ENCODE measurements at places on chromosomes 2 and 18. TPM values are rescaled to one million over a fixed set of nuclear protein-coding genes. Genes with fewer than 3 reads are reported as not detected.

DNA sequence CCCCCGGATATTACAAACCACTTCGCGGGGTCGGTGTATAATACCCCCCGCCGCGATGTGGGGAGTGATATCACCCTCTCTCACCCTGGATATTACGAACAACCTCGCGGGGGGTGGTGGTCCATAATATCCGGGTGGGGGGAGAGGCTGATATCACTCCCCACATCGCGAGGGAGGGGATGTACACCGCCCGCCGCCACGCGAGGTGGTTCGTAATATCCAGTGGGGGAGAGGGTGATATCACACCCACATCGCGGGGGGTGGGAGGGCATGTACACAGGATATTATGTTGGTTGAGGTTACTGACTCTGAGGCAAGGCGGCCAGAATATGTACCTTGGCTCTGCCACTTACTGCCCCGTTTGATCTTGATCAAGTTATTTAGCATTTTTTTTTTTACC lies 14.8 kb upstream of the CWC22 start:
- no peak overlapping the region for H3K27ac ChIP-seq
- peaks cover 4% of the 10 kb centered on the region for H3K27me3 ChIP-seq
- no peak overlapping the region for H3K4me3 ChIP-seq
- DNase-seq, result no peak
- no peaks in the 10 kb centered on the region for H3K4me1 ChIP-seq

DNA sequence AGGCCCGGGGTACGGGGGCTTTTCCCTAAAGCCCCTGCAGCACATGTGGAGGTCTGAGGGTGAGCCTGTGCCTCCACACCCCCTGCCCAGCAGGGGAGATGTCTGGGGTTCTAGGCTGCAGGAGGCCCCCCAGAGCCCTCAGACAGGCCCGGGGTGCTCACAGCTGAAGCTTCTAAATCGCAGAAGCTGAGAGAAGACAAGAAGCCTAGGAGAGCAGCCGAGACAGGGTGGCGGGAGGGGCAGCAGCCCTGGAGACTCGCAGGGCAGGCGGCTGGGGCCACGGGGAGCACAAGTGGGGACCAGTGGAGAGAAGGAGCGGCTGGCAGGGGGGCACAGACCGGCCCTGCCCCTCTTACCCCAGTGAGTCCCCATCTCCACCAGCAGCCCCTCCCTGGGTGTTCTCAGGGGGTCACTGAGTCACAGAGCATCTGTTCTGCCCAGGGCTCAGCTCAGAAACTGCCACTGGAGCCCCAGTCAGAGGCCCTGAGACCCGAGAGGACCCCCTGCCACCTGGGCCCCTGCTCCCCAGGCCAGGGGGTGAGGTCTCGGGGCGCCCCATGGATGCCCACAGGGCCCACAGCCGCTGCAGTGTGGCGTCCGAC lies 26.1 kb downstream of the GPC1 start:
- DNase-seq, result no peak
- no peaks in the 10 kb centered on the region for H3K4me1 ChIP-seq
- H3K4me3 ChIP-seq, result no peak overlapping the region

DNA sequence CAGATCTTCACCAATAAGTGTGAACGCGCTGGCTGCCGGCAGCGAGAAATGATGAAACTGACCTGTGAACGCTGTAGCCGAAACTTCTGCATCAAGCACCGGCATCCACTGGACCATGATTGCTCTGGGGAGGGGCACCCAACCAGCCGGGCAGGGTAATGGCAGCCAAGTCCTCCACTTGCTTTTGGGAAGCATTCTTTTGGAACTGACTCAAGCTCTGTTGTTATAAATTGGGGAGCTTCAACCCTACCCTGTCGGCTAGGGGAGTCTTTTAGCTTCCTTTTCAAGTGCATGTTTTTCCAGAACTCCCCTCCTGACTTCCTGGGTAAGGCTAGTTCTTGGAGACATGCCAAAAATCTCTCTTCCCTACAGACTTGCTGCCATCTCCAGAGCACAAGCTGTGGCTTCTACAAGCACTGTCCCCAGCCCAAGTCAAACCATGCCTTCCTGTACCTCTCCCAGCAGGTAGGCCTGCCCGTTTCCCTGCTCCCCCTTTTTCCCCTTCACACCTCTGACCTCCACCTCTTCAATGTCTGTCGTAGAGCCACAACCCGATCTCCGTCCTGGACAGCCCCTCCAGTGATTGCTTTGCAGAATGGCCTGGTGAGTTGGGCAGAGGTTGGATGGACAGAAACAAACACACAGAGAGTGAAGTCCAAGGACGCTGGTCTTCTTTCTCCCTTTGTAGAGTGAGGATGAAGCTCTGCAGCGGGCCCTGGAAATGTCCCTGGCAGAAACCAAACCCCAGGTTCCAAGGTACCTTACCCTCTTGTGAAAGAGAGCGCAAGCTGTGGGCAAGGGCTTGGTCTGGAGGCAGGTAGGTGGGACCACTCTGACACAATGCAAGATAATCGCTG lies 1.5 kb downstream of the ZFAND2B start:
- H3K27me3 ChIP-seq, result no peaks in the 10 kb centered on the region
- H3K36me3 ChIP-seq, result peaks cover 36% of the 10 kb centered on the region
- H3K4me1 ChIP-seq, result peaks cover 44% of the 10 kb centered on the region
- no peak for DNase-seq
- H3K27ac ChIP-seq, result peak overlapping the region; percentile 80

DNA sequence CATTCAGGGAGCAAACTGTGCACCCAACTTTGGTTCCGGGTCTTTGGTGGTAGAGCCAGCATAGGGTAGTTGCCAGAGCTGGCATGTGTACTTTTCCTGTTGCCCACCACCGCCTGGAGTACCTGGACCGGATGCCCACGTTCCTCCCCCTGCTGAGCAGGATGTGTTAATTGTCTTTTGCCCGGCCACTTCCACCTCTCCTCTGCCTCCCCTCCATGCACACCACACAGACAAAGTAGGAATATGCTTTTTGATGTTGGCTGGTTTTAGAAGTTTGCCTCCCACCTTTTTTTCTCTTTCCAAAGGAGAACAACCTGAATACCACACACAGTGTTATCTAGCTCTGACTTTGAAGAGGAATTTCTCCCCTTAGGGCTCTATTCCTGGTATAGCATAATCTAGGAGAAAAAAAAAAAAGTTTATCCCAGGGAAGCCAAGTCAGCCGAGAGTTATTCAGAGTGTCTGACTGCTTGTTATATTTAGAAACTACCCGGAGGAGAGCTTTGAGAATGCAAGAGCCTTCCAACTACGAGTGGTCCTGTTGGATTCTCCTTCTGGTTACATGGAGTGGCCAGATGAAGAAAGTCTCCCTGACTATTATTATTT lies 111.9 kb downstream of the SETBP1 start:
- H3K36me3 ChIP-seq, result no peaks in the 10 kb centered on the region
- H3K4me3 ChIP-seq, result no peak overlapping the region
- DNase-seq, result no peak
- H3K27ac ChIP-seq, result no peak overlapping the region

The SERPINB11 gene
- not detected for total RNA-seq

The PDCD1 gene
- 19.4 TPM for total RNA-seq

The COLEC12 gene
- not detected for total RNA-seq
